Fibroblast of the conjunctiva (primary cell): ENCODE measurements at places on chromosomes 12 and 14.

DNA sequence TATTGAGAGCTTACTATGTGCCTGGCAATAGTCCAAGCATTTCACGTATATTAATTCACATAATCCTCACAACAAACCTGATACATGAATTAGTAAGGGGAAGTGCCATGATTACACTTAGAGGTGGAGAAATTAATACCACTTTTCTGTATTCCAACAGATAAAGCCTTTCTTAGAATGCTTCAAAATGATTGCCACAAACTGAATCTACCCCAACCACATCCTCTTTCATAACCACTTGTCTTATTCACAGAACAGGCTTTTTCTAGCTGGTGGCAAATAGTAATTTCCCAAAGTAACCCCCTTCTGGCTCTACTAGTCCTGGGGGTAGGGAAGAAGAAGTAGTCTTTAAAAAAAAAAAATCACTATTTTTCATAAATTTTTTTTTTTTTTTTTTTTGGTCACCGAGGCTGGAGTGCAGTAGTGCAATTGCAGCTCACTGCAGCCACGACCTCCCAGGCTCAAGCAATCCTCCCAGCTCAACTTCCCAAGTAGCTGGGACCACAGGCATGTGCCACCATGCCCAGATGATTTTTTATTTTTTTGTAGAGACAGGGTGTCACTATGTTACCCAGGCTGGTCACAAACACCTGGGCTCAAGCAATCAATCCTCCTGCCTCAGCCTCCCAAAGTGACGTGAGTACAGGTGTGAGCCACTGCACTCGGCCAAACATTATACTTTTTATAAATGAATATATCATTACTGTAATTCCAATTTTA lies 59.0 kb upstream of the ARID2 start:
- no peak for DNase-seq

DNA sequence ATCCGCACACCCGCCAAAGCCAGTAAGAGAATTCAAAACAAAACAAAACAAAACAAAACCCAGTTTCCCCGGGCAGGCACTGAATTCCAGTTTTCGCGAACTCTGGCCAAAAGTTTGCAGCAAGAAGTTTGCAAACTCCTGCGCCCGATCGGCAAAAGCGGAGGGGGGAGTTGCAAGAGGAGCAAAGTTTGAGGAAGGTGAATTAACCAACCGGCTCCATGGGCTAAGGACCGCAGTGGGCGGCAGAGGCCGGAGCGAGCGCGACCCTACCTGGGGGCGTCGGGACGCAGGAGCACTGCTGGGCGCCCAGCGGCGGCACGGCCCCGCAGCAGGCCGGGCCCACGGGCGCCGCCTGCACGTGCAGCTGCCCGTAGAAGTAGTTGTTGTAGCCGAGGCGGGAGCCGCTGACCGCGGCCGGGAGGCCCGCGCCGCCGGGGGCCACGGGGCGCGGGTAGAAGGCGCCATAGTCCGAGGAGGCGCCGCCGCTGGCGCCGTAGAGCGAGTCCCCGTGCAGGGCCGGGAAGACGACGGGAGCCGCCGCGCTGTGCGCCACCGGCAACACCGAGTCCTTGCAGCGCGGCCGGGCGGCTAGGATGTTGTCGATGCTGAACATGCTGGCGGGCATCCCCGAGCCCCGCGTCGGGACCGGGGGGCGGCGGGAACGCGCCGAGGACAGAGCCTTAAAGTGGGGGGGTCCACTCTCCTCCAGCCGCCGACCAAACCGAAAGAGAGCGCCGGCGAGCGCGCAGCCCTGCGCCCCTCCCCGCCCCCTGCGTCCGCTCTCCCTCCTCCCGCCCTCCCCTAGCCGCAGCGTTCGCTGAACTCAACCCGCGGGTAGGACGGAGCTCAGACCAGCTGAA lies at the start of gene GSC:
TSS of gene GSC (minus strand) at position 723 of the 860 bp plus-strand sequence. CDS start at position 625, 98 bp downstream.
- DNase-seq: no peak

DNA sequence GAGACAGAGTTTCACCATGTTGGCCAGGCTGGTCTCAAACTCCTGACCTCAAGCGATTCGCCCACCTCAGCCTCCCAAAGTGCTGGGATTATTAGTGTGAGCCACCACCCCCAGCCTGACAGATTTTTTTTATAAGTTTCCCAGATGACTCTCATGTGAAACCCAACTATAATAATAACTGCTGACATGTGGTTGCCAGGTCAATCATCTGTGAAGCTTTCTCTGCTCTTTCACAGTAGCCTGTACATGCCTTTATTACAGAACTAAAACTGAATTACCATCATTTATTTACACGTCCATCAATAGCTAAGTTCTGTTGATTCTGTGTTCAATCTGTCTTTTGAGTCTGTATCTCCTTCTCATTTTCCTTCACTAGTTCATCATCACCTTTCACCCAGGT lies 218.5 kb downstream of the RPS29 start:
- no peak for DNase-seq

GRCh38 chr14:34361504-34362011 lies 100.5 kb downstream of the SPTSSA start:
- DNase-seq: no peak

DNA sequence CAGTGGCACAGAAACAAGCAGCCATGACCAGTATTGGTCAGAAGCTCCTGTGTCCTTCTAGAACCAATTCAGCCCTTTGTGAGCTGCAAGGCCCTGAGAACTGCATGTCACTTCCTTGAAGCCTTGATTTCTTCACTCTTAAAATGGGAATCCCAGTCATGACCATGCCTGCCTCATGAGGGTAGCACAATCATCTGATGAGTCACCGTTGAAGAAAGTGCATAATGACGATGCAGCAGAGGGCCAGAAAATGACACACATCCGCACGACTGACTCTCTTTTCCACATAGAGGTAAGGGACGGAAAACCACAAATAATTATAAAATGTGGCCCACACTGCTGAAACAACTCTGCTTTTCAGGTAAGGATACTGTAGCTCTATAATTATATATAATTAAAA lies 777.4 kb downstream of the BCL11B start:
- no peak for DNase-seq

GRCh38 chr12:110684312-110684836 lies 4.5 kb downstream of the HVCN1 start:
- DNase-seq: no peak

GRCh38 chr12:3250576-3250975 lies 173.4 kb downstream of the TSPAN9 start:
- no peak for DNase-seq

GRCh38 chr14:81440041-81440440 lies 39.9 kb upstream of the STON2 start:
- DNase-seq: no peak

GRCh38 chr12:64883264-64884163 lies 59.1 kb downstream of the TBC1D30 start:
- no peak for DNase-seq

GRCh38 chr14:74608959-74609611 lies 3.0 kb downstream of the LTBP2 start:
- DNase-seq: peak; percentile 85

DNA sequence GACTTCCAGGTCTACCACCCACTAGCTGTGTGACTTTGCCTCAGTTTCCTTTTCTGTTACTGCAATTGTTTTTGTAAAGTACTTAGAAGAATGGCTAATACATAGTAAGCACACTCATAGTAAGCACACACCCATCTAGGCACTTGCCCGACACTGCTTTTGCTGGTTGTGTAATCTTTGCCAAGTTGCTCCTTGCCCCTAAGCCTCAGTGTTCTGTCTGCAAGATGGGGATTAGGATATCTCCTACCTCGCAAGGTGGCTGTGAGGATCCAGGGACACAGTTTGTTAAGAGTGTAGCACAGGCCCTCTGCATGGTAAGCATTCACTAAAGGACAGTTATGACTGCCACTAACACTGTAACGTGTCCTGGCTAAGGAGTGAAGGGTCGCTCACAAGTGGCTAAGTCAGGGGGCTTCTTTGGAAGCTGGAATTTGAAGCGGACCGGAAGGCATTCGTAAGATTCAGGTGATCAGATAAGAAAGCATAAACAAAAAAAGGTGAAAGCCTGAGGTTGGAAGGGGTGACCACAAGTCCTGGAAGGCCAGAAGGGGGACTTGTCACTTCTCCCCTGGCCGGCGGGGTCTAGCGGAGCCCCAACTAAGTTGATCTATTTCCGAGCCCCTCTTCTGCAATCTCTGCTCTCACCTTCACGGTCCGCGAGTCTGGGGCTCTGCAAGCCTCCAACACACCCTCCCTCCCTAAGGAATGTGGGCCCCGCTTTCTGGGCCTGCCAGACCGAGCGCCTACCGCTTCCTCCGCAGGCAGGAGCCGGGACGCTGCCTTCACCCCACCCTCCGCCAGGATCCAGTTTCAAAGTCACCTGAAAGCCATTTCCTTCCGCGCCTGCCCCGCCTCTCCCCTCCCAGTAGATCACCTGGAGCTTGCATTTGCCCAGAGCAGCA lies 1.5 kb upstream of the PLEKHG3 start:
- DNase-seq: no peak

GRCh38 chr12:105228494-105228893 lies 7.5 kb downstream of the APPL2 start:
- peak; percentile 60 for DNase-seq

DNA sequence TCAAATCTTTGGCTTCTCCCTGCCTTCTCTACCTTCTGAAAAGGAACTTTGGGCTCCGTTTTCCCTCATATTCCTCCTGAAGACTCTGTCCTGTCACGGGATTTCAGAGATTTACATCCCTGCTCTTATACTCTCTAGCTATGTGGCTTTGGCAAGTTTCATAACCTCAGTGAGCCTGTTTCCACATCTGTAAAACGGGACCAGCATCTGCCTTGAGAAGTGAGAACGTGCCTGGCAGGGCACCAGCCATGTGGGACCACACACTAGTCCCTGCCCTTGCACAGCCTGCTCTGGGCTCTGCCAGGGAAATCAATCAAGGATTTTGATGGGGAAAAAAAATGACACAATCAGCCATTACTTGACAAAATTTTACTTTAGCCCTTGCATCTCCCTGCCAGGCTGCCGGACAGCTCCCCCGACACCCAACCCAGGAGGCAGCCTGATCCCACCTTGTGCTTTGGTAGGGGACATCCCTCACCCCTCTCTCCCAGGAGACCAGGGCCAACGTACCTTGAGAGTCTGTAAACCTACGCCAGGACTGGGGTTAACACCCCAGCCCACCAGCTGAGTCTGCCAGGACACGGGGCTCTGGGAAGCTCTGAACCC lies 8.5 kb downstream of the PHETA1 start:
- DNase-seq: no peak

- no peak for DNase-seq
These were observed 34.8 kb downstream of the CCER1 start for GRCh38 chr12:90920222-90920621.

- DNase-seq: no peak
These were observed 53.3 kb downstream of the CHGA start for GRCh38 chr14:92976268-92976667.

DNA sequence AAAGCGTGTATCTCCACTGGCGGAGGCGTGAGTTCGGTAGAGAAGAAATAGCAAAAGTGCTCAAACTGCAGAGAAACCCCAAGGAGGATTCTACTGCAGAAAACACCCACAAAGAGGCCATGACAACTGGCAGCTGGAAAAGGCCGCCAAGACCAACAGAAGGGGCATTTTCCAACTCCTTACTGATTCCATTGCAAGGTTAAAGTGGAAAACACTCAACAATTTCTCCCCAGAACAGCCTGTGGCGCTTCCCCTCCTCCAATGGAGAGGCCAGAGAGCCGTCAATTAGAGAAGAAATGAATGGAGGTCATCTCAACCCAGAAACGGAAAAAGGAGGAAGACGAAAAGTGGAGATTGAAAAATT lies 618 bp upstream of the ANKRD52 start:
- no peak for DNase-seq

GRCh38 chr14:57755018-57755521 lies 110.8 kb downstream of the SLC35F4 start:
- DNase-seq: no peak

GRCh38 chr12:93713060-93713459 lies 35.9 kb downstream of the CRADD start:
- no peak for DNase-seq

- DNase-seq: no peak
These were observed 18.9 kb upstream of the PLEKHH1 start for GRCh38 chr14:67514203-67514607.

- no peak for DNase-seq
These were observed 145.9 kb downstream of the NRXN3 start for GRCh38 chr14:78316052-78316451.

DNA sequence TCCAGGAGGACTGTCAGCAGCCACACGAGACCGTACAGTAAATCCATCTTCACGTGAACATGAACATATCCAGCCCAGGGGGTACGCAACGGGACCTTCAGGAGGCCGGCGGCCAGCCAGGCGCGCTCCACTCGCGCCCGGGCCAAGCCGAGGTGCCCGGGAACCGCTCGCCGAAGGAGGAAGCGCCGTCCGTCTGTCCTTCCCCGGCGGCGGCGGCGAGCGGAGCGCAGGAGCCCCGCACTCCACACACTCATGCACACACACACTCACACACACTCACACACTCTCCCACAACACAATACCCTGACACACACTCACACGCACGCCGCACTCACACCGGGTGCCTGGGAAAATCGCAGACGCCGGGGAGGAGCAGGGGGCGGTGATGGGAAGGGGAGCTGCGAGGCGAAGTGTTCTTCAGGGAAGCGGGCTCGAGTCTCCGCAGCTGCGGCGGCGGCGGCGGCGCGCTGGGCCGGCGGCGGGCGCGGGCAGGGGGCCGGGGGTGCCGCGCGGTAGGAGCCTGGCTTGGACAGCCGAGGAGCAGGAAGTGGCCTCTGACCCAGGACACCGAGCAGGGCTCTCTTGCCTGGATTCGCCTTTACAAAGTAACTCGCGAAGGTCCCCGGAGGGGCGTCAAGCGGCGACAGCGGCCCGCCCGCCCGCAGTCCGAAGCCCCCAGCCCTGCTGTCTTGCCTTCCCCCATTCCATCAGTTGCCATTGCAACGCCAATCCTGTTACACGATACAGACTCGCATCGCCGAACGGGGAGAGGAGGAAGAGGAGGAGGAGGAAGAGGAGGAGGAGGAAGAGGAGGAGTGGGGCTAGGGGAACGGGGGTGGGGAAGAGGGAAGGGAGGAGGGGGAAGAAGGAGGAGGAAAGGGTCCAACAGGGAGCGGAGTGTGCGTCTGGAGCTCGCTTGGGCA lies 601 bp downstream of the MDGA2 start:
- DNase-seq: no peak

DNA sequence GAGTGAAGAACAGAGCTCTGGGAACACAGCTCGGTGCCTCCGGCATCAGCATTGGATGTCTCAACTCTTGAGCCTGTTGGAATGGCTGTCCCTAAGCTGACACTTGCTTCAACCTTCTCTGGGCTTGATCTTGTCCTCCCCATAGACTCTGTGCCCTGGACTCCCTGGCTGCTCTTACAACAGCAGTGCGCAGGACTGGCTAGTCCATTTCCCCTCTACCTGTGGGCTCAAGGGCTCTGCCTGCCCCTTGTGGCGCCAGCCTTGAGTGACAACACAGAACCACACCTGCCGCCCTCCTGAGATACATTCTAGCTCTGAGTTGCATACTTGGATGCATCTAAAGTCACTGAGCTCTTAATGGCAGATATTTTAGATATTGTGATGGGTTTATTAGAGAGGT lies 6.2 kb downstream of the CRADD start:
- DNase-seq: no peak

GRCh38 chr14:50531595-50532501 lies 521 bp downstream of the MAP4K5 start:
- DNase-seq: no peak
